ENCODE measurements at places on chromosomes 5 and 9.

- no peak for DNase-seq
These were observed 453.3 kb downstream of the KDM4C start for GRCh38 chr9:7210854-7211637.

- DNase-seq, result no peak
These were observed 56.4 kb downstream of the SNX18 start for GRCh38 chr5:54573812-54574489.

DNA sequence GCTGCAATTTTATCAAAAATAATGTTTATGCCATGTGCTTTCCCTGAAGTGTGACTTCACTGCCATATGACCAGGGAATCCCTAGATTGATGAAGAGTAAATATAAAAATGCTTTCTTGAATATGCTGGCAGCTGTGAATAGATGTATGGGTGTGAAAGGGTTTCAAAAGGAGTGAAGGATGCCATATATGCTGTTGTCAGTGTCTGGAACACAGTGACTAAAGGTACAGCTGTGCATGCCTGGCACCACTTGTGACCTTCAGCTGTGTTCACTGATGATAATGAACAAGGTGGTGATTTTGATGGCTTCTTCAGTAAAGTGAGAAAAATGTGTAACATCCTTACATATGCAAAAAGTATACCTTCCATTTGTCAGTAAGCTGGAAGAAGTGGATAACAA, 69.7 kb downstream of the RAB24 start:
- no peak for DNase-seq

DNA sequence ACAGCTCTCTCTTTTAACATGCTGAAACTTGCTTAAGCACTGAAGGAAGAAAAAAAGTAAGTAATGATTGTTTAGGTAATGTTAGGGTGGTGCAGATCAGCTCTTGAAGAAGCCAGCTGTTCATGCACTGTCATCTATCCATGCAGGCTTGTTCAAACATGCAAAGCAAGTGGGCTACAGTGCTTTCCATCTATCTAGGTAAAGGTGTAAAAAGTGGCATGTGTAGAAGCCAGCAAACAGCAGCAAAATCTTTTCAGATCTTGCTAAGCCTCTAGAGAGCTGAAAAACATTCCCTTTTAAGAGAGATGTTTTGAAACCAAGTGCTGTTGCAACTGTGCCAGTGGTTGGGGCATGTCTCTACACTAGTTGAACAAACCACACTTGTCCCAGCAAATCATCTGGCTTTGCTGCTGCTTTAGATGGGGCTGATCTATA, 214.4 kb downstream of the EFNA5 start:
- no peak for DNase-seq

DNA sequence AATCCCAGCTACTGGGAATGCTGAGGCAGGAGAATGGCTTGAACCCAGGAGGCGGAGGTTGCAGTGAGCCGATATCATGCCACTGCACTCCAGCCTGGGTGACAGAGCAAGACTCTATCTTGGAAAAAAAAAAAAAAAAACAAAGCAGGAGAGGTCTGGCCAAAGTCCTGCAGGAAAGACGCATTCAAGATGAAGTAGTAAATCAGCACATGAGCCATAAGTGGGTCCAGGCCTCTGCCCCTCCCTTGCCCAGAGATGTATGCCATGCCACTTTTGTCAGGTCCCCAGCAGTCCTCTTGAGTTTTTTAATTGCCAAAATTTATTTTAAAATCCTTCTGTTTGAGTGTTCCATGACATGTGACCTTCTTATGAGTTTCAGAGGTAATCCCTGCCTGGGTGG, 8.5 kb upstream of the PHF19 start:
- no peak for DNase-seq

DNA sequence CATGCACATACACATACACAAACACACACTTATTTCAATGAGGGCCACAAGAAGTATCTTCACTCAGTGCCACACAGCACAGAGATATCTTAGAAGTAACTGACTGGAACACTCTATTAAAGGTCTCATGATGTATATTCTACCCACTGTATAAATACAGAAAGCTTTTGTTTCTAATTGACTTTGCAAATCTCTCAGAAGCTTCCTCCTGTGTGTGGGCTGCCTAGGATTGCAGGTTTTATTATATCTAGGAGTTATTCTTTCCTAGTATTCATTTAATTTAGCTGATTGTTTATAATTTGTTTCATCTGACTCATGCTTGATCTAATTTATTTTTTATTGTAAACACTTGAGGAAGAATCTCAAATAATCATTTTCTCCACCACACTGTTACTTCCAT, 262.4 kb upstream of the ACTBL2 start:
- DNase-seq, result no peak

GRCh38 chr5:141618030-141618803, 583 bp downstream of the DIAPH1 start:
- DNase-seq, result peak; percentile 38

DNA sequence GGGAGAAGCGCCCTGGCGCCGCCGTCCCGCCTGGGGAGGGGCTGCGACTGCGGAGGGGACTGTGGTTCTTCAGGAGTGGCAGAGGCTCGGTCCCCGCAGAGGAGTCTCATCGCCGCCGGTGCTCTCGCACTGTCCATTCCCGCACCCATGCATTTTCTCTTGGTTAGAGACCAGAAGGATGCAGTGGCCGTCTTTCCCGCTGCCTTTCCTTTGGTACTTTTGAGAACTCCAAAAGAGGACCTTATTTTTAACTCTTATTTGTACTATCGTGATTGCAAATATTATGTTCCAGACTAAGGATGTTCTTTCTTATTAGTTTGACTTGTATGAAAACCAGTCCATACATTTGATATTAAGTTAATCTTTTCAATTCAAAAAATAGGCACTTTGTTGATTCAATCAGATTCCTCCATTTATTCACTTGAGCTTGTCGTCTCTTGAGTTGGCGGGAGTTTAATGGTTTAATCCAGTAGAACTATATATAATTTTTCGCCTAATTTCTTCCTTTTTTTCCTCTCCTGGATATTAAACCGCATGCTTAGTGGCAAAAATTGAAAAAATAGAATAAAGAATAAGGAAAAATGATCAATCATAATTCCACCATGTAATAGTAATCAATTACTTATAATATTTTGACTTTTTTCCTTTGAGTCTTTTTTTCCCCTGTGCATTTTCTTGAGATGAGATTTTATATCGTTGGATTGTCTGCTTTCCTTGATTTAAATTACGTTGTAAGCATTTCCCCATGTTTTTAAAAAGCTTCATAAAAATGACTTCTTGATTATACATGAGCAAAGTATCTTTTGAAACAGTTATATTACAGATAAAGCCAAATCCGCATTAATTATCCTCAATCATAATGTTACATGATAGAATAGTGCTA, 861 bp downstream of the ZFYVE16 start:
- peak; percentile 23 for DNase-seq

- no peak for DNase-seq
These were observed 86.3 kb downstream of the AK8 start for GRCh38 chr9:132791699-132792240.

DNA sequence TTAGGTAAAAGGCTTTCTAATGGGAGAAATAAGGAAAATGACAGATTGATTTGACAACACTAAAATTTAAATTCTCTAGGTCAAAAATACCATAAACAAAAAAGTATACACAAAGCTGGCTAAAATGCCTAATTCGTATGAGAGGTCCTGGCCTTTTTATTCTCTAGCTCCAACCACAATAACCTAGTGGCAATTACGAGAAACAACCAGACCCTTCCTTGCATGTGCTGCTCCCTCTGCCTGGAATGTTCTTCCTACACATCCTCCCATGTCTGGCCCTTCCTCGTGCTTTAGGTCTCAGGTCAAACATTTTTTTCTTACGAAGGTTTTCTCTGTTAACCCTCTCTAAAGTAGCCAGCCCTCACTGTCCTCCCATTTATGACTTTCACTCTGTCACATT, 176.4 kb upstream of the PLPPR1 start:
- DNase-seq, result no peak

- DNase-seq, result no peak
These were observed at the start of gene ARHGEF28 for GRCh38 chr5:73625944-73626811. Gene ARHGEF28, plus strand, starts transcription at chr5:73626196. Its CDS starts 58,656 bp downstream, at chr5:73684852.

- DNase-seq, result no peak
These were observed 6.6 kb upstream of the MSMP start for GRCh38 chr9:35760651-35761050.

DNA sequence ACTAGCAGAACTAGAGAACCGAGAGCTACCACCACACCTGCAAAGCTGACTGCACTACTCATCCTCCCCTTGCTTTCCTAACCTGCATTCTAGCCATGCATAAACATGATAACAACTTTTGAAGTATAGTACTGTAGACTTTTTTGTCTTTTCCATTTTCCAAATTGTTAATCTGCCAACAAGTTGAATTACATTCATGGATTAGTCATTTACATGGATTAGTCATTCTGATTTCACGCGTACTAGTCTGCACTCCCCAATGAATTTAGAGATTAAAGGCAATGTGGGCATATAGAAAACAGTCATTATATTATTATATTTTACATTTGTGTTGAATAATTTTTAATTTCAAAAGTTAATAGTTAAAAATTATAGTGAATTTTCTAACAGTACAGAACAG, 81.4 kb downstream of the EDIL3 start:
- DNase-seq, result no peak

DNA sequence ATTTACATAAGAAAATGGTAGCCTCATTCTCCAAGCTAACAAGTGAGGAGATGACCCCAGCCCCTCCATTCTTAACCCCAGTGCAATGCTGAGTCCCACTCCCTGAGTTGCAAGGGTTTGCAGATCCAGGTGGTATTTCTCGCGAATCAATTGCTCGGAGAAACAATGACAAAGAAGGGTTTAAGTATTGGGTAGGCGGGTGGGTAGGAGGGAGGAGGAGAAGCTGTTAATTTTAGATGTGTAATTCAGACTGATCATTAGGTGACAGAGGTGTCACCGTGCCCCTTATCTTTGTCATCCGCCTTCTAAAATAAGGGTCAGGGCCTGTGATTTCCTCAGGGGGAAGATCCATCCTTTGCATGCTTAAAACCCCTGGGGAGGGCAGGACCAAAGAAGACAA, 17.0 kb upstream of the SH3RF2 start:
- no peak for DNase-seq

DNA sequence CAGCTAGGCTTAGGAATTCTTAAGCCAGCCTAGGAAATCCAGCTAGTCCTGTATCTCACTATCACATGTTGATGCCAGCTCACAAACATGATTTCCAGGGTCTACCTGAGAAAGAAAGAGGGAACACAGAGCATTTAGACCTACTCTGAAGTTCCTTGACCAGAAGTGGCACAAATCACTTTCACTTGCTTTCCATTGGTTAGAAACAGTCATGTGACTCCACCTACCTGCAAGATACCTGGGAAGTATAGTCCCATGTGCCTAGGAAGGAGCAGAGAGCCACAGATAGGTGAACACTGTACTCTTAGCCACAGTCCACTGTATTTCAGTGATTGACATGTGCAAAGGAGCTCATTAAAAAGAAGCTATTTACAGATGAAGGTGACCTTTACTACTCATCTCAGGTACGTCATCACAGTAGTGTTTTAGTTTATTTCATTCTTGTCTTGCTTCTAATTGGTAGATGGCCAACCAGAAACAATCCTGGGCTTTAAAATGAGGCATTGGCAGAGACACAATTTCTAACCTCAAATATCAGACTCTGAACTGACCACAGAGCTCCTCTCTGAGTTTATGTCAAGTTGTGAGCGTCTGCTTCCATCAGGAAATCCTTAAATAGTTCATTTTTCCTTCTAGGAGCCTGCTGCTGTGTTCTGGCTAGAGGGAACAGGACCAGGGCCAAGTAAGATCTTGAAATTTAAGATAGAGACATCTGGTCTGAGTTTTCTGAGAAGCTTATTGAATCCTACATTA, 340.7 kb downstream of the TLE4 start:
- DNase-seq, result no peak

- DNase-seq, result no peak
These were observed 109.0 kb upstream of the PCAT7 start for GRCh38 chr9:94445863-94446262.

- DNase-seq, result no peak
These were observed 12.2 kb upstream of the SLC44A1 start for GRCh38 chr9:105232207-105232606.

- DNase-seq, result no peak
These were observed 85.7 kb downstream of the IZUMO3 start for GRCh38 chr9:24459953-24460352.

- no peak for DNase-seq
These were observed 121.9 kb upstream of the EDIL3 start for GRCh38 chr5:84506625-84507024.

DNA sequence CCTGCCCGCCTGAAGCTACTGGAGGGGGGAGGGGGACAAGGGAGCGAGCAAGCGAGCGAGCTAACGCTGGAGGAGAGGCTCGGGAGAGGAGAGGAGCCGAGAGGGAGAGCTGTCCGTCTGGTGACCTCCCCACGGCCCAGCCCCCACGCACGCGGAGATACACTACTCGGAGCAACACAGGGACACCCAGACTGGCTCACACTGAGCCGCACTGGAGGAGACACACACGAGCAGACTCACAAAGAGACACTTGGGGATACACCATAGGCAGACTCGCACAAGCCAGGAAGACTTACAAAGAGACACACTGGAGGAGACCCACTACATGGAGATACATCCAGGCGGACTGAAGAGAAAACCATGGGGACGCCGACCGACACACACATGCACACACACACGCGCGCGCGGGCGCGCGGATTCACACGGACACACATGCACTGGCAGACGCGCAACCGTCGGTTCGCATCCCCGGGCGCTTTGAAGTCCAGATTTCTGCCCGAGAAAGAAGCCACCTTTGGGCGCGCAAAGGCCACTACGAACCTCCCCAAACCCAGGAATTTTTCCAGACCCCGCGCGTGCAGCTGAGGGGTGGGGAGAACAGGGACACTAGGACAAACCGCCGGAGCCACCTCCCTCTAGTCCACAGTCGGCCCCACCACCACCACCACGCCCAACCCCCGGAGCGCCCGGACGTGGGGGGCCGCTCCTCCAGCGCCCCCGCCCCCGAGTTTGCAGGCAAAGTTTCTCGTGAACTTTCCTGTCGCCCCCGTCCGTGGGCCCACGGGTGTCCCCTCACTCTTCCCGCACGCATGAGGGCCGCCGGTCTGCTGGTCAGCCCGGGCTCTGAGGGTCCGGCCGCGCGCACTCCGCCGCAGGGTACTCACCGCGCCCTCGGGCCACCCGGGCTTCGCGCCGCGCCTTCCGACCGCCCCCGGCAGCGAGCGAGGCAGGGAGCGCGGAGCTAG, 571 bp downstream of the CNTFR start:
- DNase-seq, result no peak

DNA sequence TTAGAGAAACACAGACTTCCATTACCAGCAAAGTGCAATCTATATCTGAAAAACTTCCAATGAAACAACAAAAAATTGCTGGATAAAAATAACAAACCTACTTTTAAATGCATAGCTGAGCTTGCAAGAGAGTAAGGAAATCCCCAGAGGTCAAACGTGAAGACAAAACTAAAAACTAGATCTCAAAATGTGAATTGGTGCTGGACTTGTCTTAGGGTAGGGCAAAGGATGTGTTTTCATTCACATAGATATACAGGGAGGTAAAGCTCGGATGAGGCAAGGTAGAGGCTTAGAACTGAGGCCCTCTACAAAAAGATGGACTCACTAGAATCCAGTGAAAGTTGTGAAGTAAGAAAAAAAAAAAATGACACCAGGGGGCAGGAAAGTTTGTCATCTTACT, 13.6 kb upstream of the RASA1 start:
- DNase-seq, result no peak

GRCh38 chr5:34688015-34688810, 32.1 kb downstream of the RAI14 start:
- DNase-seq, result no peak

GRCh38 chr5:170466988-170467707, 36.7 kb upstream of the KCNIP1 start:
- no peak for DNase-seq

- DNase-seq, result no peak
These were observed 346.1 kb downstream of the DIRAS2 start for GRCh38 chr9:90296539-90296938.

GRCh38 chr5:317086-317811, 4.3 kb upstream of the AHRR start:
- no peak for DNase-seq

GRCh38 chr5:36561601-36562000, 44.8 kb upstream of the SLC1A3 start:
- DNase-seq, result no peak
